SK-N-SH (cell line): ENCODE measurements at places on chromosomes 1 and 21.

GRCh38 chr1:90719330-90720144 is 2.4 kb upstream of the BARHL2 start:
- DNase-seq, result no peak

DNA sequence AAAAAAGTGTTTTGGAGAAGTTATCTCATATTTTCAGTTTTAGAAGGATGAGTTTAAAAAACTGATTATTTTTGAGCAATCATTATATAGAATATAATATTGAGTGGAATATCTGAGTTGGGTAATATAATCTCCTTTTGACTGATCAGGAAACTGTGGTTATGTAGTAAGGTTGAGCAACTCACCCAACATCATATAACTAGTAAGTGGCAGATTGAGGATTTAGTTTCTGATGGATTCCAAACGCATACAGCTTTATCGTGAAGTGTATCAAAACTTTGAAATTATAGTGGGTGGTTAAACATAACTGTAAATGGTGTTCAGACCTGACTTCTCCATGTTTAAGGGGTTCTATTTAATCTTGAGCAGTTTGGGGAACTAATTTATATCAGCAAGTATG is 98.6 kb downstream of the OLFM3 start:
- no peak for DNase-seq

- DNase-seq, result no peak
Observed at GRCh38 chr1:187509091-187509490, 680.3 kb downstream of the PLA2G4A start.

DNA sequence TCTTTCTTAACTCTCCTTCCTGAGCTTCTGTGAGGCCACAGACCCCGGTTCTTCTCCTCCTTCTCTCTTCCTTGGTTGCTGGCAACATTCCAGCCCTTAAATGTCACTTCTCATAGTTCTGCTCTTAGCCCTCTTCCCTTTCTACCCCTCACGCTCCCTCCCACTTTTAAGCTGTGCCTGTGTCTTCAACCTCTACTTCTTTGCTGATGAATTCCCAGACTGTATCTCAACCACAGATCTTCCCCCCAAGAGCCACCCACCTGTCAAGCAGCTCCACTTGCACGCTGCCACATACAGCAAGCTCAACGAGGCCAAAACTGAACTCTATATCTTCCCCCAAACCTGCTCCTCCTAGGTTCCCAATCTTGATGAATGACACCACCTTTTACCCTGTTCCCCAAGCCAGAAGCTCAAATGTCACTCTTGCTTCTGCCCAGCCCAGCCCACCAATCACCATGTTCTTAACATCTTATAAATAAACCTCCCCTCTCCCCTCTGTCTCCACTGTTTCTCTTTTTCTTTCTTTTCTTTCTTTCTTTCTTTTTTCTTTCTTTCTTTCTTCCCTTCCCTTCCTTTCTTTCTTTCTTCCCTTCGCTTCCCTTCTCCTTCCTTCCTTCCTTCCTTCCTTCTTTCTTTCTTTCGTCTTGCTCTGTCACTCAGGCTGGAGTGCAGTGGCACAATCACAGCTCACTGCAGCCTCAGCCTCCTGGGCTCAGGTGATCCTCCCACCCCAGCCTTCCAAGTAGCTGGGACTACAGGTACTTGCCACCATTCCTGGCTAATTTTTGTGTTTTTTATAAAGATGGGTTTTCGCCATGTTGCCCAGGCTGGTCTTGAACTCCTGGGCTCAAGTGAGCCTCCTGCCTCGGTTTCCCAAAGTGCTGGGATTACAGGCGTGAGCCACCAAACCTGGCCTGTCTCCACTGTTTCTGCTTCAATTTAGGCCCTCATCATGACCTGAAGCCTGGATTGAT is 19.8 kb upstream of the PTP4A2 start:
- DNase-seq, result no peak

- DNase-seq, result no peak
Observed at GRCh38 chr1:53275566-53275965, 37.2 kb upstream of the MAGOH start.

GRCh38 chr1:63042278-63042677 is 258.3 kb downstream of the ATG4C start:
- DNase-seq, result no peak

GRCh38 chr1:223410036-223410435 is 16.8 kb downstream of the CCDC185 start:
- DNase-seq, result no peak

DNA sequence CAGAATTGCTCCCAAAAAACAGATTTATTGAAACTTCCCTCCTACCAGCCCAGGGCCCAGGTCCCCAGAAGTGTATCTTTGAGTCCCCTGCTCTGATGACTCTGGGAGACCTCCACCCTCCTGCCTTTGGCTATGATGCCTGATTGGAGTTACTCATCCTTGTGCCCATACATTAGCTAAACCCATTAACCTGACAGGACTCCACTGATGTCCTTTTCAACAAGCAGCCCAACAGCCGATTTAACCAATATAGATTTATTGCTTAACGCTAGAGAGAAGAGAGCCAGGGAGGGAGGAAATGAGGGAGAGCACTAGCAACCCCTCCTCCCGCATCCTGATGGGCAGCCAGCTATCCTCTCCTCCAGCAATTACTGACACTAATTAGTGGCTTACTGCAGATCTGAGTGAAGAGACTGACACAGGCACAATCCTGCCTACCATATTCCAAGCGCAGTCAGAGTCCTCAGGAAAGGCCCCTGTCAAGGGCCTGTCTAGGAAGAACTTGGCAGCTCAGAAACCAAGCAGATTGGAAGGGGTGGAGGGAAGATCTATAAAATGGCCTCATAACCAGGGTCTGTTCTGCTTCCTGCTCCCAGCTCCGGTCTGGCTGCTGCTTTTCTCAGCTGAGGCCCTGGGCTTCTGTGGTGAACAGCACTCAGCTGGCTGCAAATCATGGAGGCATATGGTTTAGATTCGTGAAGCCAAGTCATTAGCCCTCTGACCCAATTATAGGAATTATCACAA is 484.5 kb upstream of the DAB1 start:
- peak; percentile 36 for DNase-seq

DNA sequence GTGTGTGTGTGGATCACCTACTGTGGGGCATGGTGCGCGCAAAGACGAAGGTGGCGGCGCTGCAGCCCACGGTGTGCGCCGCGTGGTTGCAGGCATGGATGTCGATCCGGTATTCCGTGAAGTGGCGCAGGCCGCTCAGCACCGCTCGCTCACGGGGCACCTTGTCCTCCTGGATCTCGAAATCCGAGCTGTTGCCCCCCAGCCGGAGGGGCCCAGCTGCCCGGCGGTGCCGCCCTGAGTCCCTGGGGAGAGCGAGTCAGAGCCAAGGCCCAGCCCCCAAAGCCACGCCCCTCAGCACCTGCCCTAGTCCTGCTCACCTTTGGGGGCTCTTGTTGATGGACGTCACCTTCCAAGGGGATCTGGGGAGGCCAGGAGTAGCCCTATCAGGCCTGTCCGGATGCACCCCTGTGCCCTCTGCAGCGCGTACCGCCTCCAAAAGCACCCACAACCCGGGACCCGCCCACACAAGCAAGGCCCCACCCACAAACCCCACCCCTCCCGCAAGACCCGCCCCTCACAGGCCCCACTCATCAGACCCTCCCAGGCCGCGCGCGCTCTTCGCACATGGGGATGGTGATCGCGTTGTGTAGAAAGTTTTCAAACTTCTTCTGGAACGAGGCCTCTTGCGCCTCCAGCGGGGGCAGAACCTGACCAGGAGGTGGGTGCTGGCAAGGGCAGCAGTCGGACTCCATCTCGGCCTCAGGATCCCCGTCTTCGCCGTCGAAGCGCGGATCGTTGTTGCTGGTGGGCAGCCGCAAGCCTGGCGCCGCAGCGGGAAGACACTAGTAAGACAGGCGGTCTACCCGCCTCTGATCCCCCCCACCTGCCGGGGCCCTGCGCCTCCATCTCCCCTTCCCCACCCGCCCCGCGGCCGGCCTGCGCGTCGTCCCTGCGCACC is 13.6 kb downstream of the INSRR start:
- DNase-seq, result peak; percentile 68

GRCh38 chr1:99252630-99253029 is 11.7 kb upstream of the PLPPR4 start:
- DNase-seq, result no peak

DNA sequence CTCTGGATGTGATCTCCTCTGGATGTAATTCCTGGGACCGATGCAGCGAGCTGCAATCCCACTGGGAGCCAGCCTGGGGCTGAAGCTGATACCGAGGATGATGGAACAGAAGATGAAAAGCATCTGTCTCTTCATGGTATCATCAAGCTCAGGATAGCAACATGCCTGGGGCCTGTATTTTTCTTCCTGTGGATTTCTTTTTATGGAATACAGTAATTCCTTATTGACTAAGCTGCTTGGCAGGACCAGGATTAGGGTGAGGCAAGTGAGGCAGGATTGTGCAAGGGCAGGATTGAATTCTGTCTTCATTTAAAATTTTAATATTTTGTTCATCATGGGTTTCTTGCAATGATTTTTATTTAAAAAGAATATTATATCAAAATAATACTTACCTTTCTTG is 86.6 kb downstream of the SLC25A24 start:
- no peak for DNase-seq

DNA sequence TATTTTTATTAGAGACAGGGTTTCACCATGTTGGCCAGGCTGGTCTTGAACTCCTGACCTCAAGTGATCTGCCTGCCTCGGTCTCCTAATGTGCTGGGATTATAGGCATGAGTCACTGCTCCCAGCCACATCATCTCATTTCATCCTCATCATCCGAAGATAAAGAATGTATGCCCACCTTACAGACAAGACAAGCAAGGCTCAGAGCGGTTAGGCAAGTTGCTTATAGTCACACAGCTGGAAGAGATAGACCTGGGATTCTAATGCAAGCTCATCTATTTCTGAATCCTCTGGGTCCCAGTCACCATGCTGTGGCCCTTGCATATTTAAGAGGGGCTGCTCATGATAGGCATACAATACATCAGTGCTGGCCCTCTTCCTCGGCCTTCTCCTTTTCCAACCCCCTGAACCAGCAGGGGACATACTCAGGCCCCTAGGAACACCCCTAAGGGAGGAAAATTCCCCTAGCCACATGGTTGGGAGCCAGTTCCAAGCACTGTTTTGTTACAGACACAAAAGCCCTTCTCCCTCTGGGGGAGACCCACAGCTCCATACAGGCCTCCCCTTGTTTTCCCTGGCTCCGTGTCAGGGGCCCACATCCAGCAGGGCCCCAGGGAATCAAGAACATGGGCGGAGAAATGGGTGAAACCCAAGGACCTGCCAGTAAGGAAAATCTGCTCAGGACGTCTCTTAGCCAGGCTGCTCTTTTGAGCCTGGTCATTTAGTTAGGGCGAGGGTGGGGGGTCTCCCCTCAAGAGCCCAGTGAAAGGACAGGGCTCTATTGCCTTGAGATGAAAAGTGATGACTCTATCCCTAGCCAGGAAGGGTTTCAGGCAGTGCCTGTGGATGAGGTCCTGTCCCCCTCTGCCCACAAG is 6.9 kb downstream of the CSRP1 start:
- DNase-seq, result no peak

GRCh38 chr1:119266386-119266785 is 102.2 kb upstream of the HAO2 start:
- no peak for DNase-seq

GRCh38 chr1:57824535-57824934 is 400.7 kb upstream of the DAB1 start:
- DNase-seq, result peak; percentile 23

DNA sequence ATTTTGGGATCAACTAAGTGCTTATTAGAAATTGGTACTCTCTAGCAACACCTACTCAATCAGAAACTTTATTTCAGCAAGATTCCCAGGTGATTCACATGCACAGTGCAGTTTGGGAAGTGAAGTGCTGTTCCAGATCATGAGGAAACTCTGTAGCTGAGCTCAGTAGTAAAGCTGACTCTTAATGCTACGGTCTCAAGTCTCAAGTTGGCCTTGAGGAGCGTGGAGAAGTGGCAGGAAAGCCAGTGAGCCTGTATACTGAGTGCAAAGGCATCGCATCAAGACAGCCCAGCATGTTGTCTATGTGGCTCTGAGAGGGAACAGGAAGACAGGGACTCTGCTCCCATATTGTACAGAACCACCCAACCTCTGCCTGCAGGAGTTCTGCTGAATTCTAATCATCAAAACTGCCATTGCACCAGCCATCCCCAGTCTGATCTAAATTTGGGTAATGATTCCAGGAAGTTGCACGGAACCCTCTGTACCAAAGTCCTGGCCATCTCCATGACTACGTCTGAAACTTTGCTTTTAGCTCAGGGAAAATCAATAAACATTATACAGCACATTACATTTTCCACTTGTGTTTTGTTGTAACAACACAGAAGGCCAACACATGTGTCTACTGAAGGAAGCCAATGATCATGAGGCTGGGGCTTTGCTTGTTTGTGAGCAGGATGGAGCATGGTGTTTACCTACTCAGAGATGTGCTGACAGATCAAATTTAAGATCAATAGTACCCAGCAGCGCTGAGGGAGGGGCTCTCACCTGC is 105.1 kb upstream of the TLR5 start:
- DNase-seq, result no peak

DNA sequence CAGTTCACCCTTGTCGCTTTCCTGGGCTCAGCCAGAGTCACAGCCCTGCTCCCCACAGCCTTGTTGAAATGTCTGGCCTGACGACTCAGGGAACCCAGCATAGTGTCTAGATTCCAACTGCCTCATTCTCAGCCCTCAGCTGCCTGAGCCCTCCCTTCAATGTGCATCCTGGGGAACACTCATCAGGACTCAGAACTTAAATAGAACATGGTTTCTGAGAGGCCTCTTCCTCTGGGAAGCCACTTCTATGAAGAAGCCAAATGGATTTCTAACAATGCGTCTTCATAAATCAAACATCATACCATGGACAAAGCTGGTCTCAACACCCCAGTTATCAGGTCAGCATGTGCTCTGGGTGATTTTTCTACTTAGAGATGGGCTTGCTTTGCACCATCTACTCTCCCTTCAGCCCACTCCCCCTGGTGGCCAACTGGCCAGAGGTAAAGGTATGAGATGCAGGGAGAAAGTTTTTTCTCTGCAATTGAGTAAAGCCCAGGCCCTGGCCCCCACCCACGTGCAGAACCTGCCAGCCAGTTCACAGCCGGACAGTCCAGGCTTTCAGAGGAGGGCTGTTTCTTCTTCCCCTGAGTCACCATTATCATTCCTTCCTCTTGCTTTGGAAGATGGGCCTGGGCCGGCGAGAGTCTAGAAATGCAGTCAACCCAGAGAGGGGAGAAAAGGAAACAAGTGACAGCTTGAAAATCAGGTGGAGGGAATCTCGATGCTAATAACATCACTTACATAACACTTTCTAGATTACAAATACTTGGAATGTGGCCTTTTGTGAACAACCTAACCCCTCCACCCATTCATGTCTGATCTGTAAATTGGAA is 32.1 kb downstream of the CD244 start:
- DNase-seq, result peak; percentile 14
